ENCODE measurements at places on chromosomes 2 and 18. TPM values are rescaled to one million over a fixed set of nuclear protein-coding genes. Genes with fewer than 3 reads are reported as not detected.

GCG gene
- 9.0 TPM for polyA plus RNA-seq

UGT1A7 gene
- 0.66 TPM for polyA plus RNA-seq

SERPINB12 gene
- polyA plus RNA-seq, result not detected

SRSF7 gene
- polyA plus RNA-seq, result 55.9 TPM

HOXD4 gene
- 0.60 TPM for polyA plus RNA-seq

CLEC4F gene
- polyA plus RNA-seq, result not detected

SPDYA gene
- not detected for polyA plus RNA-seq

CCBE1 gene
- polyA plus RNA-seq, result 2.4 TPM

ZBTB7C gene
- polyA plus RNA-seq, result 18.5 TPM

ECEL1 gene
- not detected for polyA plus RNA-seq

MC5R gene
- polyA plus RNA-seq, result not detected

KATNAL2 gene
- 2.5 TPM for polyA plus RNA-seq

PSMA8 gene
- 0.29 TPM for polyA plus RNA-seq

TPRKB gene
- 77.5 TPM for polyA plus RNA-seq

KIF3C gene
- 1.8 TPM for polyA plus RNA-seq

NEU4 gene
- 66.1 TPM for polyA plus RNA-seq

SIX3 gene
- polyA plus RNA-seq, result not detected

IL1R2 gene
- polyA plus RNA-seq, result 26.4 TPM

SLC5A7 gene
- polyA plus RNA-seq, result not detected

SKOR2 gene
- not detected for polyA plus RNA-seq

SCYGR4 gene
- polyA plus RNA-seq, result not detected

DNAJC5G gene
- not detected for polyA plus RNA-seq

AGXT gene
- polyA plus RNA-seq, result 2.4 TPM

HOXD13 gene
- polyA plus RNA-seq, result not detected

PFN4 gene
- not detected for polyA plus RNA-seq

TCF23 gene
- polyA plus RNA-seq, result 0.03 TPM

UPP2 gene
- not detected for polyA plus RNA-seq

XDH gene
- 12.5 TPM for polyA plus RNA-seq

EFHD1 gene
- polyA plus RNA-seq, result 3.3 TPM

Measured in sigmoid colon (tissue), 7 donors.